Aorta (tissue), 5 donors: ENCODE measurements at places on chromosomes 11 and 22.

GRCh38 chr11:57871231-57871630 is 109.6 kb downstream of the CTNND1 start:
- no peak for DNase-seq

DNA sequence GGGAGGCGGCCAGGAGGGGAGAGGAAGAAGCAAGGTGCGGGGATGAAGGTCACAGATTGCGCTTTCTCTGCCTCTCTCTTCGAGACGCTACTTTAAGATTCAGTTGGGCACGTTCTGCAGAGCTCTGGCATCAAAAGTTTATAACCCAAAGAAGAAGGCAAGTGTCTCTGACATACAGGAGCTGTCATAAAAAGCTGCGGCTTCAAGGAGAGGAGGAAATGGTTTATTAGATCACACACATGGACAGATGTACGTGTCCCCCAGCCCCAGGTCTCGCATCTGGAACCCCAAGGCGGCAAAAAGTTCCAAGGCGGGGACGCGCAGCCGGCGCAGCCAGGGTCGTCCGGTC is 589.0 kb downstream of the OPCML start:
- DNase-seq = no peak

DNA sequence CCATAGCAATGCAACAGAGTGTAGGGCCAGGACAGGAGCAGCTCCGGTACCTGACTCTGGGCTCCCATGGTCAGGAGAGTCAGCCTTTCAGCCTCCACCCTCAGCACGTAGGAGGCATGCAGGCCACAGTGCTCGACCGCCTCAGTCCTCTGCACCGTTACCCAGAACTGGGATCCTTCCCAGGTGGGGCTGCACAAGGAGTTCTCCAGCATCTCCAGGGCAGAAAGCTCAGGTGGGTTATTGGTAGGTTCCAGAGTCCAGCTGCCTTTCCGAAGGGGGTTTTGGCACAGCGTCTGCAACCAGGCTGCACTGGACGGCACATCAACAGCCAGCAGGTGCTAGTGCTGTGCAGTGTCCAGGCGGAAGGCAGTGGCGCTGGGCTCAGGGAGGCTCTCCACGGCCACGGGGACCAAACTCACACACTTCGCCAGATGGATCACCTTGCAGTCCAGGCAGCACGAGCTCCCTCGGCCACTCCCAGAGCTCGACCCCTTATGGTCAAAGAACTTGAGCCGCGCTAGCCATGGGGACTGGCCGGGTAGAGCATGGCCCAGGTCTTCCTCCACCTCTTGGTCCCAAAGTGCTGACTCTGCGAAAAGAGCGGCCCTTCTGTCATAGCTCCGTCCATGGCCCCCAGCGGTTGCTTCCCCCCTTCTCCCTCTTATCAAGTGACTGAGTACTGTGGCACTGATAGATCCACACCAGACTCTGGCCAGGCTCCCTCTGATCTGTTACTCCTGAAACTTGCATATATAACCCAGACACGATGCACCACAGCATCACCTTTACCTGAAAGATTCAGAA is 6.9 kb upstream of the PHOX2A start:
- DNase-seq = no peak

DNA sequence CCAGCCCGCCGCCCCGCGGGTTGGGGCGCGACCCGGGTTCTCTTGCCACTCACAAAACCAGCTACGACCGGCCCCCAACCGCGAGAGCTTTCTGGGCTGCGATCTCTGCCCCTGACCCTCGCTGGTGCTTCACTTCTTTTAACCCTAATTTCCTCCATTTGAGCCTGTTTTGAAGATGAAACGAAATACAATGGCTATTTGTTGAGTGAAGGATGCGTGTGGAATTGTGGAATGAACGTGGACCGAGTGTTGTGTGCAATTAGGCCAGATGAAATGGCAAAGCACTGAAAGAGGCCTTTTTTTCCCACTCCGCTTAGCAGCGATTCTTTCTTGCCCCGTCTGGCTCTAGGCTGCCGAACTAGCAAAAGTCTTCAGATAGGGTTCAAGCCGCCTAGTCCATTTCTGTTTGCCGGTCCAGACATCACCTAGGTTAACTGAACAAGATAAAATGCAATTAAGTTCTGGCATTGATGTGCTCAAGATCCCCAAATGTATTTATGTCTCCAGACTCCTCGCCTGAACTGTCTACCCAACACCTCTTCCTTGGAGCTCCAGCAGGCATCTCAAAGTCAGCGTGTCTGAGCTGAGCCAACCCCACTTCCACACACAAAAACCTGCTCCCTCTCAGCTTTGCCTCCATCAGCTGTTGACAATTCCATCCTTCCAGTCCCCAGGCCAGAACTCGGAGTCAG is 471 bp upstream of the TMEM184B start:
- DNase-seq = no peak

GRCh38 chr11:77046060-77046501 is 11.9 kb downstream of the B3GNT6 start:
- no peak for DNase-seq

- peak; percentile 9 for DNase-seq
Measured at GRCh38 chr11:118169300-118170140, 6.9 kb downstream of the SCN2B start.

DNA sequence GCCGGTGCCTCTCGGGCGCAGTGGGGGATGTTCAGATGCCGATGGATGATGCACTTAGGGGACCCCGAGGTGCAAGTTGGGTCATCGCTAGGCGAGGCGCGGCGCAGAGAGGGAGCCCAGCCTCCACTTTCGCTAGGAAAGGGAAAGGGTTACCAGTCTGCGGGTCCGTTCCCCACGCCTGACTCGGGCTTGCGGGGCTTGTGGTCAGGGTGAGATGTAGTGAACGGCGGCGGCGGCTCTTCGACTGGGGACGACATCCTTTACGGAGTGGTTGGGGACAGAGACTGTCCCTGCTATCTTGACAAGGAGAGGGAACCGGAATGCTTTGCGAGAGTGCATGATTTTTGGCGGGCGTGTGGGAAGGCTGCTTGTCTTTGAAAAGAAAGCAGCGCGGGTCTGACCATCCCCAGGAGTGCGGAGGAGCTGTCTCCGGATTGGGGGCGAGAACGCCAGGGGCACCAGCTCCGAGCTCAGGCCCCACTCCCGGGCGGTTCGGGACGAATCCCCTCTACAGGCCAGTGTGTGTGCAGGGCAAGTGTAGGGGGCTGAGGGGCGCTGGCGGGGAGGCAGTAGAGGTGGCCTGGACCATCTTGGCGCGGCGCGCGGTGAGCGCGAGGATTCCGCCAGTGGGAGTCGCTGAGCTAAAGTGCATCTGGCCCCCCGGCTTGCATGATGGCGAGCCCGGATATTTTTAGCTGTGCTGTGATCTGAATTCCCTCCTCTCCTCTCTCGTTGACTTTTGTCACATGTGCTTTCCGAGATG is 1.1 kb downstream of the FAT3 start:
- peak; percentile 84 for DNase-seq
